A549 treated with DMSO at 1 μM for 4 hours (cell line): ENCODE measurements at places on chromosomes 16 and 17. TPM values are rescaled to one million over a fixed set of nuclear protein-coding genes. Genes with fewer than 3 reads are reported as not detected.

MT1E gene
- not detected in 5 replicates for total RNA-seq

TMEM132E gene
- total RNA-seq: 0.02 to 0.03 TPM (median 0.02 TPM) in 3 of 5 replicates, not detected in the others

ZNF423 gene
- 0.07 to 0.42 TPM (median 0.16 TPM) in 5 replicates for total RNA-seq

CD300C gene
- total RNA-seq: 0.15 to 0.26 TPM (median 0.23 TPM) in 5 replicates

NHLRC4 gene
- 0.15 to 0.30 TPM (median 0.21 TPM) in 5 replicates for total RNA-seq
